ENCODE measurements at places on chromosomes 16 and 17. TPM values are rescaled to one million over a fixed set of nuclear protein-coding genes. Genes with fewer than 3 reads are reported as not detected.

ABCA8 gene
- 49.2 TPM for total RNA-seq

DNA sequence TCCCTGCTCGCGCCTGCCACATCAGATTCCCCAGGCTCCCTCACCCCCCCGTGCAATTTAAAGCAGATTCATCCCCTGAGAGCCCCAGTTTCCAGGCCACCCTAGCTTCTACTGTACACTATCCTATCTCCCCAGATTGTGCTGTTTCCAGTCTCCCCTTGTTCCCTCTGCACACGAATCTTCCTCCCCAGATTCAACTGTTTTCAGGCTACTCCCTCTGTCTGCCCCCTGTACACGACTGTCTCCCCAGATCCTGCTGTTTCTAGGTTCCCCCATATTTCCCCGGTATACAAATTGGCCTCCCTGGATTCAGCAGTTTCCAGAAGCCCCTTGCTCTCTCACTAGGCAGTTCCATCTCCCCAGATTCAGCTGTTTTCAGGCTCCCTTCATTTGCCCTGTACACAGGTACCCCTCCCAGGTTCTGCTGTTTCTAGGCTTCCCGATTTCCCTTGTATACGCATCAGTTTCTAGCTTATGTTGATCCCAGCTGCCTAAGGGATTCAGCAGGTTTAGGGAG lies 22.9 kb downstream of the COPZ2 start:
- peaks cover 16% of the 10 kb centered on the region for H3K27me3 ChIP-seq
- H3K4me3 ChIP-seq, result no peak overlapping the region
- peaks cover 9% of the 10 kb centered on the region for H3K4me1 ChIP-seq
- H3K27ac ChIP-seq, result no peak overlapping the region
- H3K36me3 ChIP-seq, result no peaks in the 10 kb centered on the region
- no peak for DNase-seq

- H3K4me3 ChIP-seq, result no peak overlapping the region
- no peak for DNase-seq
- no peaks in the 10 kb centered on the region for H3K27me3 ChIP-seq
- H3K4me1 ChIP-seq, result peaks cover 51% of the 10 kb centered on the region
Observed at GRCh38 chr17:18259621-18260331, 686 bp upstream of the MIEF2 start.

GRCh38 chr16:11399261-11399831 lies 54.1 kb downstream of the RMI2 start:
- no peaks in the 10 kb centered on the region for H3K27me3 ChIP-seq
- no peak overlapping the region for H3K4me3 ChIP-seq
- no peak overlapping the region for H3K27ac ChIP-seq
- no peak for DNase-seq

DNA sequence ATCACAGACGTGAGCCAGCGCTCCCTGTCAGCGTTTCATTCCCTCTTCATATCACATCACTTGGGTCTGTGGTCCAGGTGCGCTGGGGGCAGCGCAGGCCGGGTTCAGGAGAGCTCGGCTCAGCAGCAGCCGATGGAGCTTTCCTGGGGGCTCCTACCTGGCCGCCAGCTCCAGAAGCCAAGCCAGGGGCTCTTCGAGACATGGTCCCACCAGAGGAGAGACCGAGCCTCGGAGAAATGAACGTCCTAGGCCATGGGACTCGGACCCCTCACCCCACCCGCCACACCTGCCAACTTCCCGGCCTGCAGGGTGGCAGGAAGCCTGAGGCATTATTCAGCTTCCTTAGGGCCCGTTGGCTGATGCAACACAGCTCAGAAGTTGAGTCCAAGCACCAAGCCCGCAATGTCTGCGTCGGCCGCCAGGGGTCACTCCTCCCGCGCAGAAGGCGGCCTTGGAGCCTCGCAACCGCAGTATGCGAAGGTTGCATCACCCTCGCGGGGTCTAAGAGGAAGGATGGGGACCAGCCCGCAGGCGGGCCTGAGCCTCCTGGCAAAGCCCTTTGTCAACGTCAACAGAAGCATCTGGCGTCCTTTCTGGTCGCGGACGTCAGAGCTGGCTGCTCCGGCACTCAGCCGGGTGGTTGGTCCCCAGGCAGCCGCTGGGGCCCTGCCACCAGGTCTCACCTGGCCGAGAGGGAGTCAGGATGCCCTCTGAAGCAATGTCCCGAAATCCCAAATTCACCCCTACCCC lies 13.2 kb upstream of the KLHDC4 start:
- H3K36me3 ChIP-seq, result no peaks in the 10 kb centered on the region
- peak overlapping the region; percentile 52 for H3K27ac ChIP-seq
- H3K4me1 ChIP-seq, result peaks cover 26% of the 10 kb centered on the region
- no peak overlapping the region for H3K4me3 ChIP-seq
- DNase-seq, result peak; percentile 99

- H3K4me3 ChIP-seq, result no peak overlapping the region
- no peaks in the 10 kb centered on the region for H3K27me3 ChIP-seq
- no peaks in the 10 kb centered on the region for H3K4me1 ChIP-seq
- H3K36me3 ChIP-seq, result no peaks in the 10 kb centered on the region
- no peak for DNase-seq
Observed at GRCh38 chr16:17194190-17194780, 276.5 kb downstream of the XYLT1 start.

DNA sequence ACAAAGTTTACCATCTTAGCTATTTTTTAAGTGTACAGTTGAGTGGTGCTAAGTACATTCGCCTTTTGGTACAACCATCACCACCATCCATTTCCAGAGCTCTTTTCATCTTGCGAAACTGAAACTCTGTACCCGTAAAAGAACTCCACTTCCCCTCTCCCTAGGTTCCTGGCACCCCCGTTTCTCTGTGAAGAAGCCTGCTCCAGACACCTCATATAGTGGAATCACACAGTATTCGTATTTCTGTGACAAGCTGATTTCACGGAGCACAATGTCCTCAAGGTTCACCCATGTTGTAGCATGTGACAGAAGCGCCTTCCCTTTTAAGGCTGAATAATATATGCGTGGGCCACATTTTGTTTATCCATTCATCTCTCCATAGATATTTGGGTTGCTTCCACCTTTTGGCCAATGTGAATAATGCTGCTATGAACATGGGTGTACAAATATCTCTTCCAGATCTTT lies 54.2 kb upstream of the MAP3K14 start:
- DNase-seq, result no peak
- H3K27ac ChIP-seq, result peak overlapping the region; percentile 87
- H3K36me3 ChIP-seq, result no peaks in the 10 kb centered on the region
- peaks cover 16% of the 10 kb centered on the region for H3K4me1 ChIP-seq
- H3K4me3 ChIP-seq, result peak overlapping the region; percentile 45

GRCh38 chr17:1714427-1714979 lies 4.3 kb upstream of the TLCD2 start:
- peaks cover 32% of the 10 kb centered on the region for H3K36me3 ChIP-seq
- H3K4me1 ChIP-seq, result peaks cover 61% of the 10 kb centered on the region
- peak; percentile 95 for DNase-seq
- no peaks in the 10 kb centered on the region for H3K27me3 ChIP-seq

DNA sequence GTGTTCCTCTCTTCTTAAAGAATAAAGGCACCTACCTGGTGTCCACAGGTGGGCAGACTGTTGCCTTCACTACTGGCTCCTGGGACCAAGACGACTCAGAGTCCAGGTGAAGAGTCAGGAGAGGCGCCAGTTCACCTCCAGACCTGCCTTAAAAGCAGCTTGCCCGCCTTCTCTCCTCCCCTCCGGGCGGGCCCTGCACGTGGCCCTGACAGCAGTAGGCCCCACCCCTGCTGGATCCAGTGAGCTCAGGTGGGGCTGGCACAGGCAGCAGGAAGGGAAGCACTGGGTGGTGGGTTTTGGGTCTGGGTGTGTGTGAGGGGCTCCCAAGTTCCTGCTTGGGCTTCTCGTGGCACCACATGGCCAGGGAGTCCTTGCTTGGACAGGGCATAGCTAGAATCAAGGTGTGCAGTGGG lies at the start of gene TNS4:
TSS of gene TNS4 (minus strand) at position 125 of the 413 bp plus-strand sequence. CDS start 5,198 bp downstream, outside the sequence.
- no peaks in the 10 kb centered on the region for H3K36me3 ChIP-seq
- no peak within 1 kb of the TSS for H3K27ac ChIP-seq
- peak; percentile 67 for DNase-seq
- no peak within 1 kb of the TSS for H3K4me3 ChIP-seq
- peaks cover 14% of the 10 kb centered on the region for H3K4me1 ChIP-seq

DNA sequence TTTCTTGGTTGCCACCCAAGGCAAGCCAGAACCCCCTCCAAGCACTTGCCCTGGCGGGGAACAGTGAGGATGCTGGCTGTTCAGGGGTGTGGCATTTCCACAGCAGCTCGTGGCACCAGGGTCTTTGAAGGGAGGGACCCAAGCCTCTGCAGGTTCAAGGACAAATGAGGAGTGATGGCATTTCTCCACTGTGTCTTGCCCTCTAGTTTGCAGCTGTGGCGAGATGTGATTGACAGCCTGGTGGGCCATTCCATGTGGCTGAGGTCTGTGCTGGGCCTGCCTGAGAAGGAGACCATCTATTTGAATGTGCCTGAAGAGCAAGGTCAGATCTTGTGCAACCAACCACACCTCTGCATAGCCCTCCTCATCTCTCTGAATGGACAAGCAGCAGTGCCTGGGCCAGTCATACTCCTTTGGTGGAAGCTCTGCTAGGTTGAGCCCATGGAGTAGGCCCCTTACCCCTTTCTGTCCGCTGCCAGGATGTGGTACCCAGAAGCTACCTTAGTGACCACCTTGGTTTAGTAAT lies 4.5 kb upstream of the EPN3 start:
- no peak overlapping the region for H3K27ac ChIP-seq
- no peak for DNase-seq
- H3K4me1 ChIP-seq, result peaks cover 12% of the 10 kb centered on the region
- H3K27me3 ChIP-seq, result no peaks in the 10 kb centered on the region
- no peak overlapping the region for H3K4me3 ChIP-seq

DNA sequence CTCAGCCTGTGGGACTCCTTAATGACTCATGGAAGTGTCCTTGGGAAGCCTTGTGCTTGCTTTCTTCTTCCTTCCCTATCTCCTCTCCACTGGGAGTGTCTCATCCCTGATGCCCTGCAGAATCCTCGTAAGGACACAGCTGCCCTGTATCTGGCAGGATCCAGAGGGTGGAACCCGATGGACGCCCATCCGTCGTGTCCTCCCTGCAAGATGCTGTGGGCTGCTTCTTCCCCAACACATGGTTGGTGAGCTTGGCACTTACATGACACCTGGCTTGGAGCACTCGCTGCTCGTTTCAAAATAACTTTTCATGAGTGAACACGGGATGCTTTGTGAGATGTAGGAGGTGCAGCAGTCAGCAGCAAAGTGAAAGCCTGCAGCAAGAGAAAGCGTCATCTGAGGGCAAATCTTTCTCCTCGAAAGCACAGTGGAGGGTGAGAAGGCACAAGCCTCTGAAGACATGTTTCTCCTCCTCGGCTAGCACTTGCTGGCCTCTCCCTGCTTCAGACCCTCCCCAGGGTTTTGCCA lies 3.3 kb downstream of the CCL15 start:
- no peak for DNase-seq
- H3K27me3 ChIP-seq, result no peaks in the 10 kb centered on the region
- H3K4me1 ChIP-seq, result no peaks in the 10 kb centered on the region

GRCh38 chr16:28873543-28874201 lies 4.6 kb upstream of the ATP2A1 start:
- H3K4me3 ChIP-seq, result no peak overlapping the region
- no peak overlapping the region for H3K27ac ChIP-seq
- peaks cover under 1% of the 10 kb centered on the region for H3K4me1 ChIP-seq
- peaks cover 59% of the 10 kb centered on the region for H3K36me3 ChIP-seq
- H3K27me3 ChIP-seq, result no peaks in the 10 kb centered on the region

DNA sequence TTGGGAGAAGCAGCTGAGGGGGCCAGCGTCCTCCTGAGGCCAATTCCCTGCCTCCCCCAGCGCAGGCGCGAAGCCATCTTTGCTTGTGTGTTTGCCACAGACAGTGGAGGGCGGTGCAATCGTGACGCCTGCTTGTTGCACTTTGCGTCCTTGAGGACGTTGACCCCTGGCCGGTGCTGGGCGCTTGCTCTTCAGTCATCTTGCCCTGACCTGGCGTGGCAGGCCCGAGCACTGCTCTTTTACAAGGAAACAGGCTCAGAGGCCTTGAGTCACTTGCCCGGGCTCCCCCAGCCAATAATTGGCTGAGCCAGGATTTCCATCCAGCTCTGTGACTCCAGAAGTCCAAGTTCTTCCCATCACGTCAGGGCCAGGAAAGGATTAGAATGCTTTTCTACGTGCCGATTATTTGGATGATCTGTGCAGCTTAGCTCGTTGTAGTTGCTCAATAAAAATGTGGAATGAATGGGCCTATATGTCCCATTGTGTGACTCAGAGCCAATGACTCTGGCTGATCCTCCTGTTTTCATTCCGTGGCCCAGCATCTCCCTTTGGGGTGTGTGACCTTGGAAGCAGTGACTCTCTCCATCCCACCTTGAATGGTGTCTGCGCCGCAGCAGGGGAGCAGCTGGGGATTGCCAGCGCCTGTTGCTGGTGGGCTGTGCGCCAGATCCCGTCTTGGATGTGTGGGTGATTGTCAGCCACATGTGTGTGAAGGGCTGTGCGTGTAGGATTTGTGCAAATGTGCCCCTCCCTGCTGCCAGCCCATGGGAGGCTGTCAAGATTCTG lies 214.1 kb downstream of the SEC14L1 start:
- H3K36me3 ChIP-seq, result no peaks in the 10 kb centered on the region
- H3K27me3 ChIP-seq, result no peaks in the 10 kb centered on the region
- H3K4me3 ChIP-seq, result no peak overlapping the region
- DNase-seq, result peak; percentile 24
- peaks cover 21% of the 10 kb centered on the region for H3K4me1 ChIP-seq

TRPV3 gene
- total RNA-seq, result 0.84 TPM

RGS9 gene
- 9.6 TPM for total RNA-seq

TIGD7 gene
- 3.1 TPM for total RNA-seq

IRX5 gene
- 32.4 TPM for total RNA-seq

GRCh38 chr16:69620573-69620972 lies 54.8 kb downstream of the NFAT5 start:
- H3K27ac ChIP-seq, result no peak overlapping the region
- H3K4me1 ChIP-seq, result peaks cover 19% of the 10 kb centered on the region
- H3K27me3 ChIP-seq, result no peaks in the 10 kb centered on the region
- H3K36me3 ChIP-seq, result no peaks in the 10 kb centered on the region
- H3K4me3 ChIP-seq, result no peak overlapping the region
- no peak for DNase-seq

GRCh38 chr17:8162997-8163977 lies 539 bp upstream of the VAMP2 start:
- peaks cover 38% of the 10 kb centered on the region for H3K4me1 ChIP-seq
- H3K4me3 ChIP-seq, result peak overlapping the region; percentile 63
- peak; percentile 50 for DNase-seq
- no peaks in the 10 kb centered on the region for H3K27me3 ChIP-seq

- DNase-seq, result no peak
- H3K27me3 ChIP-seq, result no peaks in the 10 kb centered on the region
Observed at GRCh38 chr16:84883301-84883700, 63.5 kb downstream of the CRISPLD2 start.

NATD1 gene
- 11.2 TPM for total RNA-seq

CES4A gene
- total RNA-seq, result 12.8 TPM
